ENCODE measurements at places on chromosomes 7 and 10.

GRCh38 chr10:113045147-113046055 lies 95.4 kb downstream of the TCF7L2 start:
- no peak for DNase-seq

- no peak for DNase-seq
These were observed 214.1 kb downstream of the USP6NL start for GRCh38 chr10:11397077-11397965.

DNA sequence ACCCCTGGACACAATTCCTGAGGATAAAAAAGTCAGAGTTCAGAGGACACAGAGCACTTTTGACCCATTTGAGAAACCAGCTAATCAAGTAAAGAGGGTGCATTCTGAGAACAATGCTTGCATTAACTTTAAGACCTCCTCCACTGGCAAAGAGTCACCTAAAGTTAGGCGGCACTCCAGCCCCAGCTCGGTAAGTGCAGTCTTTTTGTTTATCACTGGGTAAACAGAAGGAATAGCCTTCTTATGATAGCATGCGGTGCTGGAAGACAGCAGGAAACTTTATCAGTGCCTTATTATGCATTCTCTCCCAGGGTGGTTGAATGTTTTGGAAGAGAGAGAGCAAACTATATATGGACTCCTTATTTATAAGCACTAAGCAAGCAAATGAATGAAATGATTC lies 130.5 kb downstream of the CDK14 start:
- DNase-seq, result no peak

DNA sequence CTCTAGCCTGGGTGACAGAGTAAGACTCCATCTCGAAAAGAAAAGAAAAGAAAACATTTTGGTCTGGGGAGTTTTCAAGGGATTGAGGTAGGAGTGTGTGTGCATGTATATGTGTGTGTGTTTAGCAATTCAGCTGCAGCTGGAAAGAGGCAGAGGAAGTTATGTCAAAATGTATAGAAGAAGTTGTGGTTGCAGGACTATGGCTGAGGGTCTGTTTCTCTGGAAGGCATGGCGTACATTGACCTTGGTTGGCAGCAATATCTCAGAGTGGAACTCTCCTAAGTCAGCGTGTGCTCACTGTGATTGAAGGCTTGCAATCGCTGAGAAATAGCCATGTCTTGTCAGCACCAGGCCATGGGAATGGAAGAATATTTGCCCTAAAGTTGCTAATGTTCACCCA lies 28.6 kb upstream of the RHBDD2 start:
- no peak for DNase-seq

GRCh38 chr10:14549496-14549895 lies 218.8 kb upstream of the FRMD4A start:
- DNase-seq, result no peak

- peak; percentile 22 for DNase-seq
These were observed 16.9 kb downstream of the TCAF1 start for GRCh38 chr7:143884969-143885559.

Data from stimulated activated CD8-positive, alpha-beta memory T cell treated with anti-CD3 and anti-CD28 coated beads, Interleukin-2, amount 100 ng/mL, for 48 hours (primary cell).